Caki2 (cell line): ENCODE measurements at places on chromosomes 7 and 10. TPM values are rescaled to one million over a fixed set of nuclear protein-coding genes. Genes with fewer than 3 reads are reported as not detected.

The SLC16A12 gene
- 0.51 and 2.6 TPM in 2 replicates for total RNA-seq

The SLC37A3 gene
- total RNA-seq = 72.7 and 133 TPM in 2 replicates

The MOGAT3 gene
- total RNA-seq = not detected in 2 replicates

The HOXA5 gene
- total RNA-seq = 53.0 and 130 TPM in 2 replicates

The ASIC3 gene
- 0.84 and 1.6 TPM in 2 replicates for total RNA-seq

The CALN1 gene
- total RNA-seq = not detected in 2 replicates

The GLI3 gene
- 1.8 and 1.9 TPM in 2 replicates for total RNA-seq

The PLEKHS1 gene
- not detected in 2 replicates for total RNA-seq

The FEZF1 gene
- total RNA-seq = not detected in 2 replicates

The OR2A25 gene
- not detected in 2 replicates for total RNA-seq

The BLNK gene
- not detected in 2 replicates for total RNA-seq

The PIK3CG gene
- total RNA-seq = not detected in 2 replicates

The FAM237B gene
- not detected in 2 replicates for total RNA-seq

GRCh38 chr7:7785344-7785973, 67.1 kb upstream of the RPA3 start:
- no peak for DNase-seq

DNA sequence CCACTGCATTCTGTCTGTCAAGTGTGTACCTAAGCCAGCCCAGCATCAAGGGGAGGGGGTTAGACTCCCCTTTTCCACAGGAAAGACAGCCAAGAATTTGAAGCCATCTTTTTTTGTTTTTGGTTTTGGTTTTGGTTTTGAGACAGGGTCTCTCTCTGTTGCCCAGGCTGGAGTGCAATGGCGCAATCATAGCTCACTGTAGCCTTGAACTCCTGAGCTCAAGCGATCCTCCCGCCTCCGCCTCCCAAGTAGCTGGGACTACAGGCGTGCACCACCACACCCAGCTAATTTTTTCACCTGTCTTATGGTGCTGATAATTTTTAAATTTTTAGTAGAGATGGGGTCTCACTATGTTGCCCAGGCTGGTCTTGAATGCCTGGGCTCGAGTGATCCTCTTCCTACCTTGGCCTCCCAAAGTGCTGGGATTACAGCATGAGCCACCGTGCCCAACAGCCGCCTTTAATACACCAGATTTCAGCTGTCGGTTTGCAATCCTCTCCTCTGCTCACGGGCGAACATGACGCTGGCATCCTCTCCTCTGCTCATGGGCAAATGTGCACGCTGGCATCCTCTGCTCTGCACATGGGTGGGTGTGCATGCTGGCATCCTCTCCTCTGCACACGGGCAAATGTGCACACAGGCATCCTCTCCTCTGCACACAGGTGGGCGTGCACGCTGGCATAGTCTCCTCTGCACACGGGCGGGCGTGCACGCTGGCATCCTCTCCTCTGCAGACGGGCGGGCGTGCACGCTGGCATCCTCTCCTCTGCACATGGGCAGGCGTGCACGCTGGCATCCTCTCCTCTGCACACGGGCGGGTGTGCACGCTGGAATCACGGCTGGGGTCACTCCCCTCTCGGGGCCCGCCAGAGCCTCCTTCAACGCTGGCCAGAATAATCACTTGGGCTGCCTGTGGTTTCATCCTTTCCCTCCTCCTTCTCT, 56.0 kb upstream of the PDGFA start:
- DNase-seq = no peak

GRCh38 chr7:12436126-12436525, 32.5 kb upstream of the VWDE start:
- DNase-seq = no peak

GRCh38 chr10:93697207-93697606, 5.2 kb downstream of the FRA10AC1 start:
- DNase-seq = no peak

DNA sequence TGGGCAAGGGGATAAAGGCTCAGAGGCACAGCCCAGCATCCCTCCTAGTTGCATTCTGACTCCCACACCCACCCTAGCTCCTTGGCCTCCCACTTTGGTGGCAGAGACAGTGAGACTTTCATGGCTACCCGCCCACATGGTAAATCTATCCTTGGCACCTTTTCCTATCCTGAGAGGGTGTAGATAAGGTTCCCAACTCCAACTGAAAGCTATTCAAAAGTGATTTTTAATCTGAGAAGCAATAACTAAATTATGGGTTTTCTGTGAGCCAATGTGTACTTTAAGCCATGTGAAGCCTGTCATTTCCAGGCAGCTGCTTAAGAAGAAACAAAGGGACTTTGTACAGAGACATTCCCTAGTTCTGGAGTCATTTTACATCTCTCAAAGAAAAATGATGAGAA, 9.1 kb downstream of the LAMB1 start:
- DNase-seq = no peak

- DNase-seq = no peak
Observed at GRCh38 chr7:75601539-75601938, 109.4 kb downstream of the SPDYE5 start.

DNA sequence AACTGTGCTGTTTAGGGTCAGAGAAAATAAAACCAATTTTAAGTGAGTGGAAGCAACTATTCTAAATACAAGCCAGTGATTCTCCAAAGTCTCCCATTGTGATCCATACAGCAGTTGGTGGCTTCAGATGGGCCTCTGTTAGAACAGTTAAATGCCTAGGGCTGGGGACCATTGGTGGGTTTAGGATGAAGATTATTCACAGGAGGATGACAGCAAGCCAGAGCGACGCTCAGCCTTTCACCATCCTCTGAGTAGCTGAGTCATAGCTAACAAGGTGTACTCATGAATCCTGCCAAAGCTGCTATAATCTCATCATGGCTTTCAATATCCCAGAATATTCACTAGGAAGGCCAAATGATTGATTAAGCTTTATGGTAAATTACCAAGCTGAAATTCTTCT, 39.6 kb downstream of the STARD3NL start:
- DNase-seq = no peak

DNA sequence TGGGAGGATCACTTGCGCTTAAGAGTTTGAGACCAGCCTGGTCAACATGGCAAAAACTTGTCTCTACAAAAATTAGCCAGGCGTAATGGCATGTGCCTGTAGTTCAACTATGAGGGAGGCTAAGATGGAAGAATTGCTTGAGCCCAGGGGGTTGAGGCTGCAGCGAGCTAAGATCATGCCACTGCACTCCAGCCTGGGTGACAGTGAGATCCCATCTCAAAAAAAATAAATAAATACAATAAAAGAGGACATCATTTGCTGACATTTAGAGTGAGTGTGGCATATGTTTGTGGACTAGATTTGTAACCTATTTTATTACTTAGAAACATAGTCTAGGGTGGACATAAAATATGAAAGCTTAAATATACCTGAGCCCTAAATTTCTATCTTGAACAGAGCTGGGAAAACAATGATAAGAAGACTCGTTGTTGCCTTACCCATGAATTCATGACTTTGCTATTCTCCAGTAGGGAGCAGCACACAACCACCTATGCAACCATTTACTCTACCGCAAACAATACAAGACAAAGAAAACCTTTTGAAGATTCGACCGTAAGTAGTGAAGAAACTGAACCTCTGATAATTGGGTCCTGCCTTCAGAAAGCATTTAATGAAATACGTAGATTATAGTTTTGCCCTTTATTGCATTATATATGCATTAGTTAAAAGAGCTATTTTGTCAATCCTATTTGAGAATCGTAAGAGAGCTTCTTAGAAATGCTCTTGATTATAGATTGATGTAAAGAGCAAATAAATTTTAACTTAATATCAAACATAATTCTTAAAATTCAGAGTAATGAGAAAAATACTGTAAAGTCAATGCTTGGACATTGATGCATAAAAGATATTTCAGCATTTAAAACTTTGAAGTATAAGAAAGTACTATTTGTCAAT, 83.5 kb downstream of the GNAT3 start:
- peak; percentile 46 for DNase-seq

DNA sequence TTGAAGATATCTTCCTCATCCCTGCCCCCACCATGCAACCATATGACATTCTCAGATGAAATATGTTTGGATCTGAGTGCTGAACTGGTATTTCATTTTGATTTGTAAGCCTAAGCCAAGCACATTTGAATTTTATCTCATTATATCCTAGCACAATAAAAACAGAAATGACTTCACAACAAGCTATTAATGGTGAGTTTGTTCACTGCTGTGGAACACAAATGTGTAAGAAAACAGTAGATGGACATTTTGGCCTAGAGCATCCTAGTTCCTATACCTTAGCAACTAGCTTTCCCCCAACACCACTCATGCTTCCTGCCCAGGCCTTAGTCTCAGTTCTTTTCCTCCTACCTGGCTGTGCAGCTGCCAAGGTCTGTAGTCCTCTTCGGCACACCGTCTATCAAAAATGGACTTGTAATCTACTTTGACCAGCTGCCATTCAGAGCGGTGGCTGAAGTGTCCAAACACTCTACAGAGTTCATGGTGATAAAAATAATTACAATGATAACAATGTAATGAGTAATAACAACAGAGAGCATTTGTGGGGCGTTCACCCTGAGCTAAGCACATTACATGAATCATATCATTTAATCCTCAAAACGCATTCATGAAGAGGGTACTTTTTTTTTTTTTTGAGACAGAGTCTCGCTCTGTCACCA, 491.9 kb downstream of the SORCS1 start:
- DNase-seq = no peak

DNA sequence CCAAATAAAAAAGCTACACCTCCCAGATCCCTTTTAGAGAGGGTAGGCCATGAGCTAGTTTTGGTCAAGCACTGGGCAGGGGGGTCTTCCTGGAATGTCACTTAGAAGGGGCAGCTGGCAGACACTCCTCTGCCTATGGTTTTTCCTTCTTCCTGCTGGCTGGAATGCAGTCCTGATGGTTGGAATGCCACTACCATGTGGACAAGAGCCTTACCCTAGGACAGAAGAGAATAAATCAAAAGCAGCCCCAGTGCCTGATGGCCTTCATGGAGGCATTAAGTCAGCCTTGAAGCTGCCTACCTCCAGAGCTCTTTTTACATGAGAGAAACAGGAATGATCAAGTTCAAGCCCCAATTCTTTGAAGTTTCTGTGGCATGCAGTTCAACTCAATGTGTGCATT, 43.5 kb upstream of the SORBS1 start:
- no peak for DNase-seq

- peak; percentile 24 for DNase-seq
Observed at GRCh38 chr10:71285180-71285545, 33.9 kb upstream of the SLC29A3 start.

- DNase-seq = no peak
Observed at GRCh38 chr10:103576862-103577261, 83.4 kb downstream of the NEURL1 start.

GRCh38 chr7:138378741-138379559, 81.1 kb upstream of the TRIM24 start:
- no peak for DNase-seq

GRCh38 chr7:135235841-135236240, 2.2 kb downstream of the STRA8 start:
- no peak for DNase-seq

- DNase-seq = no peak
Observed at GRCh38 chr10:35210961-35211360, 84.3 kb downstream of the CREM start.

DNA sequence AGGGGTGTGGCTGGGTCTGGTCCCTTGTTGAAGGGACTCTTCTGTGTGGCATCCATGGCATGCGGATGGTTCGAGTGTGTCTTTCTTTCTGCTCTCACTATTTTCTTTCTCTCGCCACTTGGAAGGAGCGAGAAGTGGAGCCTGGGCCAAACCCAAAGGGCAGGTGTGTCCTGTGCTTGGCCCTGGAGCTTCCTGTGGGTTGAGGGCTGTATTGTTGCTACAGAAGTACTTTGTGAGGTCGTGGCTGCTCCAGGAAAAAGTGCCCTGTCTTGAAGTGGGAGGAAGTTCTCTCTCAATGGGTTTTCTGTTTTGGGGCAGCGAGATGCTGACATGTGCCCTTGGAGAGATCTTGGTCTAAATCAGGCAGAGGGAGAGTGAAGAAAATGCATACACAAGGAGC, 72.0 kb downstream of the DOCK1 start:
- no peak for DNase-seq

DNA sequence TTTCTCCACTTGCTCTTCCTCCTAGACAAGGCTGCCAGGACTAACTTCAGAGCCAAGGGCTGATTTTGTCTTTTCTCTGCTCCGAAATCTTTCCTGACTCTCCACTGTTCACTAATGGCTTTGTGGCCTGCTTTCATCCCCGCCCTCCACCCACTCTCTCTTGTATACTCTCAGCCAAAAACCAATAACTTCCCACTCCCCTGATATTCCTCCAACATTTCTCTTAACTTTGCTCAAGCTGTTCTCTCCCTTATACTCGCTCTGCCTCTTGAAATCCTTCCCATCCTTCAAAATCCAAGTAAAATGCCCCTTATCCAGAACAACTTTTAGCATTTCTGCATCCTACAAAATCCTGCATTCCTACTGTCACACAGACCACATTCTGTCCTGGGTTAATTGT, 214.8 kb downstream of the PHTF2 start:
- no peak for DNase-seq

- DNase-seq = peak; percentile 77
Observed at GRCh38 chr10:71975871-71976725, 11.9 kb downstream of the CHST3 start.

- DNase-seq = no peak
Observed at GRCh38 chr7:97026715-97027426, 2.2 kb upstream of the DLX5 start.

DNA sequence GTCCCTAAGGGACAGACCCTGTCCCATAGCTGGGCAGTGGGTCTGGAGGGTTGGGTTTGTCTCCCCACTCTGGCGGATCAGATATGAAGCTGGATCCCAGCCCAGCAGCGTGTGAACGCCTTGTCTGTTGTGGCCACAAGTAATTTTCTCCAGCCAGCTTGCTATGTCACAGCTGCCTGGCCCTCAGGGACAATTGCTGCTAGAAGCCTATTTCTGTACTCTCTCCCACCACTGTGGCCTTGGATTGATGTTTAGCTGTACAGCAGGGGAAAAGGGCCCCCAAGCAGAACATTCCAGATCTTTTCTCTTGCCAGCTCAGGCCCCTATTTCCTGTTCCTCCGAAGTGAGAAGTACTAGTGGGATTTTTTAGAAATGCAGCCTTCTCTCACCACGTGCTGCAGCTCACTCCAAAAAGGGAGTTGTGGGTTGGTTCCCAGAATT, 53.5 kb upstream of the WAC start:
- no peak for DNase-seq

DNA sequence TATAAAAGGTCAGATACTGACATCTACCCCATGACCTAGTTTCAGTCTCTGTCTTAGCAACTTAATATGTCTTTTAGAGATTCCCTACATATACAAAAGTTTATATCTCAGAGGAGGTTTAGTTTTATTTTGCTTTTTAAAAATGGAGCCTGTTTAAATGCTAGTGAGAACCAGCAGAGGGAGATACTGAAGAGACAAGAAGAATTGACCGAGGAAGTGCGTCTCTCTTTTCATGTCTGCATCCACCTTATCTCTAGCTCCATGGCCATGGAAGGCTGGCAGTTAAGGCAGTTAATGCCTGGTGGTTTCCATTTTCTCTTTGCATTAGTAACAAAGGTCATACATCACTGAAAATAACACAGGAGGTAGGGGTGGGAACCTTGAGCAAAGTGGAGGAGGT, 10.7 kb downstream of the SUV39H2 start:
- DNase-seq = no peak
